ENCODE measurements at places on chromosomes 7 and 10. TPM values are rescaled to one million over a fixed set of nuclear protein-coding genes. Genes with fewer than 3 reads are reported as not detected.

The AS3MT gene
- total RNA-seq = 1.1 TPM

The ANKRD1 gene
- not detected for total RNA-seq

The ADRA2A gene
- not detected for total RNA-seq

The LUC7L2 gene
- 138 TPM for total RNA-seq

The GNAI1 gene
- 0.17 TPM for total RNA-seq

The GJD4 gene
- not detected for total RNA-seq

The GRID2IP gene
- total RNA-seq = 0.53 TPM

The PTPN20 gene
- 1.6 TPM for total RNA-seq

The INHBA gene
- total RNA-seq = not detected

The BAZ1B gene
- 90.5 TPM for total RNA-seq

DNA sequence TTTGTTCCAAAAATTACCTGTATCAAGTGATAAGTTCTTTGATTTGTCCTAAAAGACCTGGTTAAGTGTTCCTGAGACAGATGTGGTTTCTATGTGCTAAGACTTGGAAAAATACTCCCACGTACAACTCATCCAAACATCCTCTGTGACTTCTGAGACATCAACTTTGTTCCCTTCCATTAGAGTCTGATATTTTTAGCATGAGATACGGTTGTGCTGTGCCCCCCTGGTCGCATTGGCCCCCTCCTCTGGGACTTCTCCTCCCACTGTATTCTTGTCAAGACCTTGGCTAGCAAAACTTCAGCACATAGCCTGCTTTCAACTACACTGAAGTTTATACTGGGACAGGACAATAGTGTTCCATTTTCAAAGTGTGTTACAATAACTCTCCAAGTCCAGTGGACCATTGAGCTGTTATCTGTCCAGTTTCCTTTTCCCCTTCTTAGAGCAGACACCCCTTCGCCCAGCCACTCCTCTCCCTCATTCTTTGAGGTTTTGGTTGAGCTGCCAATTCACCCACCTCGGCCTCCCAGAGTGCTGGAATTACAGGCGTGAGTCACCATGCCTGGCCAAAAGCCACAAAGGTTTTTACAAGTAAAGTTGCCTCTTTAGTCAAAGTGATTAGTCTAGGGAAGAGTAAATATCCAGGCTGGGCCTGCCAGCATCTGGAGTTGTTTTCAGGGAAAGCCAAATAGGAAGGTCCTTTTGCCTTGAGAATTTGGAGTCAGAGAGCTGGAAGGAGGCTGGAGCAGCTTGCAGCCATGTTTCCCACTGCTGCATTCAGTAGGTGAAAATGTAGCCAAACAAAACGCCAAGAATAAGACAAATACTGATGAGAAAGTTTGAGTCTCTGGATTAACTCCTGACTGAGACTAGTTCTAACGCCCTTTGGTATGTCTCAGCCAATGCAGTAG, 17.8 kb upstream of the PDLIM1 start:
- no peak for DNase-seq

GRCh38 chr10:97550336-97551149, 22.0 kb upstream of the ANKRD2 start:
- DNase-seq = no peak

DNA sequence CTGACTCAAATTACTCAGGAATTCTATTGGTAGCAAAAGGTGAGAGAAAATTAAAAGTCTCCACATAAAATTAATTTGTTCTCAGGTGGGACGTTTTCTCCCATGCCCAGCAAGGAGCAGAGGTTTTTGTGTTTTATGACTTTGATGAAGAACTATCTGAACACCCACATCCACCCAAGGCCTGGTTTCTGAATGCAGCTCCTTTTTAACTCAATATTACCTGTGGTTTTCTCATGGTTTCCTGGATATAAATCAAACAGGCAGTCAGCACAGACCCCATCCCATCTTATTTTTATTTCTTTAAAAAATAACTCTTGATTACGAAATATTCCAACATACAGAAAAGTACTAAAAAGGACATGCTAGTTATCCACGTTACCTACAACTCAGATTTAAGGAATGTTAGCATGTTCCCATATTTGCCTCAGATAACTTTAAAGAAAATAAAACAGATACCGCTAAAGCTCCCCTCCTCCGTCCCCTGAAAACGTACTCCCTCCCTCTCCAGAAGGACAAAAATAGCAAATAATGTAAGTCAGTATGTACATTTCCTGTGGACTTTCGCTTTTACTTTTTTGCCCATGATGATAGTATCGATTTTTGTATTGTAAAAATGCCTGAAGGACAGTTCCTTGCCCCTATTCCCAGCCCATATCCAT, 43.4 kb downstream of the GLI3 start:
- no peak for DNase-seq

DNA sequence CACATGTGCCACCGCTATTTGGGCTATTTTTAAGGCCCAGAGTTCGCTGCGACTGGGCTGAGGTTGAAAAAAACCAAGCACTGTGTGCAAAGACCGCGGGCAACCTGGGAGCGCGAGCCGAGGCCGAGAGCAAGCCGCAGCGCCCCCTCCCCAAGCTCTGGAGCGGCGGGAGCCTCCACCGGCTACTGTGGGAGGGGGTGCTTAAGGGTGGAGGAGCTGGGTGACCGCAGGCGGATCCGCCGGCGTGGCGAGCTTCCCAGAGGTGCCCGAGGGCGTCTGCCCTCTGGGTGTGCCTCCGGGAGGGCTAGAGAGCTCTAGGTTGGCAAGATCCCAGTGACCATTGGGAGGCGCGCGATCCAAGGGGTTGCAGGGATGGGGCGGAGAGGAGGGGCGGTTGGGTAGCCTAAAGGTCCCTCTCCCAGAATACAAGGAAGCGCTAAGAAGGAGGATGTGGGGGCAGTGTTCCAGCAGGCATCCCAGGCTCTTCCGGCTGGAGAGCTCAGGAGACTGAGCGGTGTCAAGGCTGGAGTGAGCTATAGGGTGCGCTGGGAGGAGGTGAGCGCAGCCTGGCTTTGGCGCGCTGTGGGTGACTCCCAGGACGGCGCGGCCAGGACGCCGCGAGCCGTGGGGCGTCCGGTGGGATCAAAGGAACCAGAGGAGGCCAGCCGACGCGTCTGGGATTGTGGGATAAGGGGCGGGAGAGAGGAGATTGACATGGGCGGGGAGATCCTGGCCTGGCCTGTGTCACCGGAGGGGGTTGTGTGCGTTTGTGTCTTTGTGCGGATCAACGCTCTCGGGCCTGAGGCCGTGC, 8.0 kb downstream of the DLX5 start:
- peak; percentile 32 for DNase-seq

- no peak for DNase-seq
Observed at GRCh38 chr10:104577861-104578521, 63.1 kb upstream of the SORCS3 start.

GRCh38 chr7:2924866-2925840, 81.0 kb upstream of the GNA12 start:
- DNase-seq = no peak

GRCh38 chr7:142313528-142313927, 55.7 kb upstream of the PRSS58 start:
- DNase-seq = no peak

DNA sequence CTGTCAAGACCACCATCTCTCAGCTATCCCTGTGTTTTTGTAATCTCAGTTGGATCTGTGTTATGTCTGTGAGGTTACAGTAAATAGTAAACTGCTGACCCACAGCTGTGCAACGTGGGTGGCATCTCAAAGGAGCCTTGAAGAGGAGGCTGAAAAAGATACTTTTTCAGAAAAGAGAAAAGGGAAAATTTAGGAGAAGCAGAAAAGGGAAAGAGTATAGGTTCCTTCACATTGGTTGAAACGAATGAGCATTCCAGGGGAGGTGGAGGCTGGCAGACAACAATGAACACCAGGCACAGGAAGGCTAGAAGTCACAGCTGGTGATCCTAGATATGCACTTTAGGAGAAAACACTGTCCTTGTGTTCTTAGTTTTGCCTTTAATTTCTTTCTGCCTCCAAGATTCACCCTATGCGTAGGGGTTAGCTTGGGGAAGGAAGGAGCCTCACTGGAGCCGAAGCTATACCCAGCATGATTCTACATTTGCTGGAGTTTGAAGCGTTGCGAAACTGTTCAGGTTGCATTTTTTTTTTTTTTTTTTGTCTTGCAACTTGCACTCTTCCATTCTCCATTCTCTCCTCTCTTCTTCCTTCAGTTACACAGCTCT, 18.3 kb downstream of the CPED1 start:
- DNase-seq = no peak

GRCh38 chr7:112381311-112382091, 68.8 kb upstream of the IFRD1 start:
- no peak for DNase-seq

DNA sequence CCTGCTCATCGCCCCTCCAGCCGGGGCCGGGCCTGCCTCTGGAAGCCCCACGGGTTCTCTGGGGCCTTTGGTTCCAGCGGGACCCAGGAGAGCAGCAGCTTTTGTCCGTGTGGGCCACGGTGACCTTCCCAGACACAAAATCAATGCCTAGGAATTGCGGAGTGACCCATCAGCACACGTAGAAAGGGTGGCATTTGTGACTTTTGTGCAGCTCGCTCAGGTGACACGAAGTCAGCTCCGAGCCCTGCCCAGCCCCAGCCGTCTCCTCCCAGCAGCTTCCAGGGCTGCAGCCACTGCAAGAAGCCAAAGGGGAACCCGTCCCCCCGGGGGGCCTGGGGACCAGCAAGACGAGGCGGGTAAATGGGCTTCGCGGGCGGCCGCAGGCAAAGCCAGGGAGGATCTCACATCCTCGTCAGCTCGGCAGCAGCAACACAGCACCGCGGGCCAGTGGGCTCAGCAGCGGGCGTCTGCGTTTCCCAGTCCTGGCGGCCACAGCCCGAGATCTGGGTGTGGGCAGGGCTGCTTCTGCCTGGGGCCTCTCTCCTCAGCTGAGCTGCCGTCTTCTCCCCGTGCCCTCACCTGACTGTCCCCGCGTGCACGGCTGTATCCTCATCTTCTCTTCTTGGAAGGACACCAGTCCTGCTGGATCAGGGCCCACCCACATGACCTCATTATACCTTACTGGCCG, 88.5 kb downstream of the PAXIP1 start:
- DNase-seq = no peak

DNA sequence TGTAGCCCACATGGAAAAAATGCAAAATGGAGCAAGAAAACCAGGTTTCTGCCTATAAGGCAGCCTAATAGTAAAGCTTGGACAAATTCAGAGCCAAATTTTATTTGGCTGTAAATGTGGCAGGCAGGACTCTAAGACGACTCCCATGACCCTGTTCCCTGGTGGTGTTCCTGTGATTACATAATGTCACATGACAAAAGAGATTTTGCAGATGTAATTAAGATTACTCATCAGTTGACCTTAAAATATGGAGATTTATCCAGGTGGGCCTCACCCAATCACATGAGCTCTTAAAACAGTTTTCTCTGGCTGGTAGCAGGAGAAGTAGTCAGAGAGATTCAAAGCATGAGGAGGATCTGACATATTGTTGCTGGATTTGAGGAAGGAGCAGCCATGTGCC, 303.1 kb upstream of the IMMP2L start:
- no peak for DNase-seq

DNA sequence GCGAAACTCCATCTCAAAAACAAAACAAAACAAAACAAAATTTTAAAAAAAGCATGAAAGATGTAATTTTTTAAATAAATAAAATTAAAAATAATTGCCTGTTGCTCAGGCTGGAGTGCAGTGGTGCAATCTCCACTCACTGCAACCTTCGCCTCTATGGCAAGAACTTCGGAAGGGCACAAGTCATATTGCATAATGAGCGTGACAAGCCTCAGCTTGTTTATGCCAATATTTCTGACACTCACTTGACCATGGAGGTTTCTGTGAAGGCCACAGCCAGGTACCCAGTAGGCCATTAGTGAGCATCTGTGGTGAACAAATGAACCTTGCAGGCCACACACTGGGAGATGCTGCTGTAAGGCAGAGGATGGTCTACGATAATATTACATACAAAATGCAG, 106.1 kb upstream of the KMT2C start:
- no peak for DNase-seq

GRCh38 chr7:87507446-87507845, 32.0 kb upstream of the ABCB4 start:
- DNase-seq = no peak

GRCh38 chr10:33955676-33956075, 621.2 kb upstream of the NRP1 start:
- no peak for DNase-seq

DNA sequence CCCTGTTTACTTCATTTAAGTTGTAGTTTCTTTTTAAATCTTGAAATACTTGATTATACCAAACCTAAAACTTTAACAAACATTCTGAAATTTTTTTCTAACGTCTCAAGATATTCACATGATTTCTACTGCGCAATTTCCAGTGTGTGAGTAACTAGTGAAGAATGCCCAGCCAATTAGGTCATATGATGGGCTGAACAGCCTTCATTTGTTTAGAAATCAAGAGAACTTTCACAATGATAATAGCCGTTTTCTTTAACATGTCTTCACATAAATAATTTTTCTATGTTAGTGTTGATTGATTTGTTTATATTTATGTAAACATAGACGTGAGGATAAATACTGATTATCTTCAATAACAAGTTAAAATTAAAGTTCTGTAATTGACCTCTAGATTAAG, 21.8 kb downstream of the STAM start:
- no peak for DNase-seq

- no peak for DNase-seq
Observed at GRCh38 chr10:128973221-128973620, 493.8 kb upstream of the MGMT start.

- no peak for DNase-seq
Observed at GRCh38 chr7:7438851-7439250, 96.8 kb downstream of the COL28A1 start.

DNA sequence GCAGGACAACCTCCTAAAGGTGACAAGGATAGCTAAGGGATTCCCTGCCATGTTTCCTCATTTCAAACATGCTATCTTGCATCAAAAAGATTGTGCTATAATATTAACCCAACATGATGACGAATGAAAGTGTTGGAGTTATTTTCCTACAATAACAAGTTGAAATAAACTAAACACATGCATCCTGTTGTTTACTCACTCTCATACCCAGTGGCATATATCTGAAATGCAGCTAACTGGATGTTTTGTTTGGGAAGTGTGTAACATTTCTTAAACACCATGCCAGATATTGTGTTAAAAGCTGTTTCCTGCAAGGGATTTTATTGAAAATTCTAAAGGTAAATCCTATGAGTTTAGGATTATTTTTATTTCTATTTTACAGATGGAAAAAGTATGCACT, 139.6 kb downstream of the TFPI2 start:
- DNase-seq = no peak
